Activated T-cell treated with anti-CD3 and anti-CD28 coated beads, Interleukin-2, amount 50 U/mL, for 72 hours (primary cell): ENCODE measurements at places on chromosomes 5 and 9. TPM values are rescaled to one million over a fixed set of nuclear protein-coding genes. Genes with fewer than 3 reads are reported as not detected.

SLC26A2 gene
- total RNA-seq: 7.5 TPM

LRRC19 gene
- not detected for total RNA-seq

DMRTA1 gene
- not detected for total RNA-seq

DMRT3 gene
- total RNA-seq: not detected
